ENCODE measurements at places on chromosomes 2 and 18.
A peak's percentile ranks its signal among the peaks of the same experiment; 100 is the strongest.

DNA sequence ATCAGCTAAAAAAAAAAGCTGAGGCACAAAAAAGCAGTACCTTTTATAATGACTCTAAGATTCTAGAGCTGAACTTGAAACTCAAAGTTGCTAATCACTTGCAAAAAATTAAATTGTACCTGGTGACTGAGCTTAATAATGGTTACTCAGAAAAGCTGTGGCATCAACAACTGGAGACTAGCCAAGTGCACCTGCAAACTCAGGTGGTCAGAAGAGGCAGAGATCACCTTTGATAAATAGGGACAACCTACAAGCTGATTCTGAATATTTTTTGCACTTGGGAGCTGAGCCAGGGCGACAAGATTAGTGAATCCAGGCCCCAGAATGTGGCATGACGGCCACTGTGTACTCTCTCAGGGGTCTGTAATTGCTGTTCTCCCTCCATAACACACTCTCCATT is 3.0 kb downstream of the ABHD3 start:
- no peak for DNase-seq

DNA sequence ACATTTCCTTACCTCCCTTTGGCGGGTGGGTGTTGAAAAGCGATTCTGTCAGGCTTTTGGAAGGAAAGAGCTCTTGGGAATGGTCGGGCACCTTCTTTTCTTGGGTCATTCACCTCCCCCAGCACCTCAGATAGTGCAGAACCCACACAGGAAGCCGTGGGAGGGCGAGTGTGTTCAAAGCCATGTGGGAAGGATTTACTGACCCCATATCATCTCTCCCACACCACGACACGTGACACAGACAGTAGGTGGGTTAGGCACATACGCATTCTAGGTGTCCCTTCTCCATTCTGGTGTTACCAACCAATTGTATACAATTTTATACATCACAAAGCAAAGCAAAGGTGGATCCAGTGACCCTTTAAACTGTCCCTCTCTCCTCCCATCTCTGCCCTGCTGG is 263.7 kb upstream of the REV1 start:
- no peak for DNase-seq

DNA sequence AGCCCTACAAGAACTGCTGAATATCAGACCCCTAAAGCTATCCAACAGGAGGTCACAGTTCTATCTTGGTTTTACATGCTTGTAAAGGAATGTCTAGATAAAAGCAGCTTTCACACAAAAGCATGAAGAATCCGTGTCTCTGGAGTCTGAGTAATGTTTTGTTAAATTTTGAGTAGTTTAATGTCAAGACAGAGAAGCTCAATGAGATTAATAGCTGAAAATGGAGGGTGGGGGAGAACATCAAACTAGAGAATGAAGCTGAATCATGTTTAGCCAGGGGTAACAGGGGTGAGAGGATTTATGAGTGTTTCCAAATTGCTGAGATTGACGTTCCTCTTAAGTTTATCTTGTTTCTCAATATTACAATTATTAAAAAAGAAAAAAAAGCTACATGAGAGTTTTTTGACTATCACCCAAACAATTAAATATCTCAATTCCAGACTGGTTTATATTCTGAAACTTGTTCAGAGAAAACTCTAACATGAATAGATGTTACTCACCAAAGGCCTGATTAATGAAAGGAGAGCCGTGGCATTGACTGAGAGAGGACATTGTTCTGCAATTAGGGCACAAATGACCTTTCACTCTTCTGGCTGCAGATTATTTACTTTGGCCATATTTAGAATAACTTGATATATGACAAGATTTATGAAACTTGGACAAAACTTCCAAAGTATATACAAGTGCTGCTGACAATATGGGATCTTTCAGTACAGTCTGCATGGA is 266.4 kb upstream of the ETAA1 start:
- no peak for DNase-seq

- no peak for DNase-seq
These were observed 34.1 kb downstream of the NHEJ1 start for GRCh38 chr2:219126555-219126954.

- no peak for DNase-seq
These were observed 108.8 kb upstream of the DLX2 start for GRCh38 chr2:172211512-172211911.

- DNase-seq, result peak; percentile 0
These were observed 59.1 kb downstream of the ZNF385B start for GRCh38 chr2:179802051-179802882.

- DNase-seq, result peak; percentile 26
These were observed 101.9 kb downstream of the TWIST2 start for GRCh38 chr2:238949710-238950345.

DNA sequence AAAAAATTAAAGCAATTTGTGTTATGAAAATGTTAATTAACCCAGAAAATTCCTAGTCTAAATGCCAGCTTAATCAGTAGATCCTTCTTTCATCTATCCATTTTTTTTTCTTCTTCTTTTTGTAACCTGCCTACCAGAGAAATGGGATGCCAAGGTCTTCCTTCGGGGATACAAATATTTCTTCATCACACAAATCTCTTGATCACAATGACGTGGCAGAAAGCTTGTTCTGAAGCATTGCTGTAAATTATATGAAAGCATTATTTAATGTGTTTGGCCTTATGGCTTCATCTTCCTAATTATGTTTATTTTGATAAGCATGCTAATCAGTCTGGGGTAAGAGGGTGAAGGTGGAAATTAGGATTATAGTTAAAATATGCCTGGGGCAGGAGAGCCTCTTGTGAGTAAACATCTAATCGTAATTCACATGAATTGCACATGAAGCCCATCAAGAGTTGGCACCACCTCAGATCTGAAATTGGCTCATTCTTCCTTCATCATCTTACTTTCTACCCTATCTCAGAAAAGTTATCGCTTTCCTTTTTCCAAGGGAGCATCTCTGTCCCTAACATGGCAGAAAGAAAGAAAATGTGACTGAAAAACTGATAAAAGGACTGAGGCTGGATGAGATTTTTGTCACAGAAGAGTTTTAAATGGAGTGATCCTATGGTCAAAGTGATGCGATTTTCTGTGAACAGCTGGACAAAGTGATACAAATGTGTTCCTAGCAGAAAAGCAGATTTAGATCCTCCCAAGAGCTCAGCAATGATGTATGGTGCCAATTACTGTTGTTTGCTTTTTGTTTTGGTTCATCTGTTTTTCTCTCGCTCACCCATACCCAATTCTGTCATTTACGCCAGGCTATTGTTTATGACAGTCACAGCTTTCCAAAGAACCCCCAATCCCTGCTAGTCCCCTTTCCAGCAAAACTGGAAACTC is 76.9 kb upstream of the PMAIP1 start:
- peak; percentile 8 for DNase-seq

DNA sequence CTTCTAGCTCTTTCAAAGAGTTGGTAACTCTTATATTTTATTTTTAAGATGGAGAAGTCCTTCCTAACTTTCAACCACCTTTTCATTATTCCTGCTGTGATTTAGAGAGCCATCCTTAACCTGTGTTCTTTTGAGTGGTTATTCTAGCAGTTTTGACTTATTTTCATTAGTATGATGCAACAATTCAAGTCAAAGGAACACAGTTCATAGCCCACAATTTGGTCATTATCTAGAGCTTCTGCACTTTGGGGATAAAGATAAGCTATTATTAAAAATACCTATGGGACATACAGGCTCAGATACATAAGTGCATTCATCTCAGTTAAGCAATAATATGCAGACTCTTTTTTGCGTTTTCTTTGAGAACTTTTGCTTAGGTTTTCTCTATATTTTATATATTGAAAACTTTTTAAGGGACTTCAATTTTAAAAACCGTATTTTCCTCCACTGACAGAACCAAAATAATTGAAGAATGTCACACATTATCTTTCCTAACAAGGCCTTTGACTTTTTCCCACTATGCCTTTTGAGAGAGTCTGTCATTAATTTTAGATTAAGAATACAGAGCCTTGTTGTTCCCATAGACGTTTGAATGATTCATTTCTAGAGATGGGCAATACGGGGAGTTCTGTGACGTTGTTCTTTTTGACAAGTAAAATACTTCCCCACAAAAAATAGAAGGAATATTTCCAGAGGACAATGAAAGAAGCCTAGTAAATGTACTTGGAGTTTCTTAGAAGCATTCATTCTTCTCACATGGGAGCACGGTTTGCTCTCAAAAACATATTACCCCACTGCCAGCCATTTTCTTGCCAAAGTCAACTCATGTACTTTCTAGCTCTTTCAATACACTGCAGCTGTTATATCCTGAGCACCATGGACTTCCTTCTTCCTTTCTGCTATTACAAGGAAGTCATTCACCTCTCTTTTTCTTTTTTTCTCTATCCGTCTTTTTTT is 42.9 kb upstream of the RASGRP3 start:
- DNase-seq, result no peak

GRCh38 chr2:42593282-42593681 is 24.9 kb downstream of the MTA3 start:
- DNase-seq, result no peak

GRCh38 chr2:74872389-74872836 is 38.5 kb downstream of the HK2 start:
- no peak for DNase-seq

- DNase-seq, result no peak
These were observed 148.4 kb downstream of the EIPR1 start for GRCh38 chr2:3229221-3229620.

DNA sequence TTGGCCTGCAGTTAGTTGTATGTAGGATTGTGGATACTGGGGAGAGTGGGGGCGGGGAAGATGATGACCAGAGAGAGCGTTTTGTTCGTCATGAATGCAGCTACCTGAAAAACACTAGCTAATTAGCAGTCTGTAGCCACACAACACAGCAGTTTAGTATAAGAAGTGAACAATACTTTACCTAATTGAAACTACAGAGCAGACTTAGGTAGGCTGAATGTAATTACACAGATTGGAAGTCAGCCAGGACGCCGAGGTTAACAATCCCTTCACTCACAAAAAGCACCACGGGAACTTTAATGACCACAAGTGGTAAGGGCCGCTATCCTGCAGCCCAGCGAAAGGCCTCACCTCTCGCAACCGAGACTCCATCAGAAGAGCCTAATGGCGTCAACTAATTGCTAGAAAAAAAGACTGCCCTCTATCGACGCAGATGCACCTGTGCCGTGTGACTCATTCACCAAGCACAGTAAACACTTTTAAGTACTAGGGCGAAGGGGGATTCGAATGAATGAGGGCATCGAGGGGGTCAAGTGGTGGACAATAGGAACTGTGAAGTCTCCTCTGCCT is 591.0 kb downstream of the ARHGAP15 start:
- no peak for DNase-seq

DNA sequence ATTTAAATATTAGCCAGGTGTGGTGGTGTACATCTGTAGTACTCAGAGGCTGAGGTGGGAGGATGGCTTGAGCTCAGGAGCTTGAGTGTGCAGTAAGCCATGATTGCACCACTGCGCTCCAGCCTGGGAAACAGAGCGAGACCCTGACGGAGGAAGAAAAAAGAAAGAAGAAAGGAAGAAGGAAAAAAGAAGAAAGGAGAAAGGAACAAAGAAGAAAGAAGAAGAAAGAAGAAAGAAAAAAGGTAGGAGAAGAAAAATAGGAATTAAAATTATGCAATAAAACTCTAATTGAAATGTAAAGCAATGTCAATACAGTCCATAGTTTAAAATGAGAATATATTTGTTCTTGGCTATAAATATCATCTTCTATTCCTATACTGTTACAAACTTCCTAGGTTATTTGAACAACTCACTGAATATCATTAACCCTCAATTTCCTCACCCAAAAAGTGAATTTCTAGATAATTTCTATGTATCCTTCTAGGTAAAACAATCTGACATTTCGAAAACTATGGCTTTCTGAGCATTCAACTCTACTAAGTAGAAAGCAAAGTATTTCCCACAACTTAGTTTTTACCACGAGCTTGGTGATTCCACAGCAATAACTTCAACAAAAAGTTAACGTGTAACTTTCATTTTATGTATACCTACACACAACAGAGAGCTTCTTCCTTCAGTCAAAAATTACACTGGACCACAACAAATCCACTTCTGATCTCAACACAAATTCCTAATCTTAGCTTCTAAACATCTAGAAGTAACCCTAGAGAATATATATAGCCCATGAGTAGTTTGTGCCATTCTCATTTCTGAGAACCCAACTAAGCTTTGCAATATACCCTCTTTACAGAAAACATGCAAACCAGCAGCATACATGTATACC is 19.7 kb downstream of the LPIN2 start:
- no peak for DNase-seq

GRCh38 chr2:101223814-101224231 is 28.9 kb upstream of the CNOT11 start:
- DNase-seq, result peak; percentile 66

DNA sequence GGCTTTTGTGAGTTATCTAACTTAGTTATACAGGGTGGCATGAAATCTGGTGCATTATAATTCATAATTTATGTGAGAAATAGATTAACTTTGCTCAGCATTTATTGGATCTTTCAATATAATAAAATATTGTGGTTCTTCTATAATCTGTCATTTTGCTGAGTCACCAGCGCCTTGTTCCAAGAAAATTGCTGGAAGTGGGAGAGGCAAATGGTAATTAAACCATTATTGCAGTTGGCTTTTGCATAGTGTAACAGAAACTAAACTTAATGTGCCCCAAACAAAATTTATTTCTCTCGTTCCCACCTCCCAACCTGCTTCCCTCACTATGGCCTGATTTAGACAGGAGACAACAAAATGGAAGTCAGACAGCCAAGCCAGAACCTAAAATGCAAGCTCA is 146.3 kb downstream of the GALR1 start:
- no peak for DNase-seq

- DNase-seq, result no peak
These were observed 12.6 kb upstream of the PKDCC start for GRCh38 chr2:42035241-42035640.

GRCh38 chr18:63249771-63250170 is 69.8 kb downstream of the BCL2 start:
- DNase-seq, result no peak

DNA sequence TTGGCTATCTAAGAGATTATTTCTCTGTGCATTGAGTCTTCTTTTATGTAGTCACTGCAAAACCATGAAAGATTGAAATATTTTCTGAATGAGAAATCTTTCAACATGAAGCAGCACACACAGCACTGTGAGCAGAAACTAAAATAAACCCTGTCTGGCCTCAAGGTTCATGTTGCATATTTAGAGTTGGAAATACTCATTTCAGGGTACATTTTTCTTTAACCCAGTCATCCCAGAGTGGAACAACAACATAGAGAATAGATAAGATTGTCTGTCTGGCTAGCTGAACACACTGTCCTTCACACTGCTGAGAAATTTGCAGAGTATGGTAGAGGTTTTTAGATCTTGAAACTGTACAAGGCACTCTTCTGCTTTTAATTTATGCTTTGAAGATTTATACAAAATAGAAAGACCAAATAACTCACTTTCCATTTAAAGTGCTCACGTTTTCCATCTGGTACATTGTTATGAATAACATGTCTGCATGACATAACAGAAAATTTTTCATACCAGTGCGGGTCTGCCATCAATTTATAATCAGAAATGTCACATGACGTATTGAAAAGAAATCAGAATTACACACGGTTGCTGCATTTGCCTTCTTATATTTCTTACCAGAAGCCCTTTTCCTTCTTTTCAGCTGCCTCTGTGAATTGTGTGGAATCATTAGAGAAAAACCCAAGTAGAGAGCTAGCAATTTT is 25.0 kb upstream of the FN1 start:
- peak; percentile 47 for DNase-seq

All from osteoblast (primary cell).